ENCODE measurements at places on chromosomes 13 and 19.

- DNase-seq = no peak
Measured at GRCh38 chr13:76638882-76639281, 247.3 kb downstream of the KCTD12 start.

- DNase-seq = no peak
Measured at GRCh38 chr13:101516262-101516661, 63.8 kb downstream of the ITGBL1 start.

DNA sequence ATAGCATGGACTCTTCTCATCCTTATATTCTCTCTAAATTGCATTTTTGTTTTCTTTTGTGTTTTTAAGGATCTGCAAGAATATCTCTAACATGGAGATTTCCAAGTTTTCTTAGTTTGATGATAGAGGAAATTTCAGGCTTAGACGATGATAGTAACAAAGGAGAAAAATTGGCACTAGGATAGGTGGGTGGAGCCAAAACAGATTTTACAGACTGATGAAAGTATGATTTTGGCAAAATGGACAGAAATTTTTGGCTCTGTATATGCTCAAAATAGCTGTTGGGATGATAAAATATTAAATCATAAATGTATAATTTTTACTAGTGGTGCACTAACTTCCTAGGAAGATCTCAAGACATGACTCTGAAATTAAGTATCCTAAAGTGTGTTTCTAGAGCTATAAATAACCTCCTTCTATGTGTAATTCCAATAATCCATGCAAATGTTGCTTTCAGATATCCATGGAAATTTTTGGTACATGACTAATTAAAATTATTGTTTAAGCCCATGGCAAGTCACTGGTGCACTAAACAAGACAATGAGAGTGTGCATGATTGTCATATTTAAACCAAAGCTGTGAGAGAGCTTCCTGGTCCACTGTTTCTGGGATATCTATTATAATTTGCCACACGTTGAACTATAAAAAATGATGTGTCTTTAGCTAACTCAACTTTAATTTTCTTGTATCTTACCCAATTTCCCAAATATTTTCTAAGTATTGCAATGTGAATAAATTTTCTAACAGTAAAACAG is 55.8 kb upstream of the NBEA start:
- no peak for DNase-seq

- no peak for DNase-seq
Measured at GRCh38 chr13:74336546-74336945, 202.3 kb upstream of the KLF12 start.

- no peak for DNase-seq
Measured at GRCh38 chr19:54465426-54466109, 2.0 kb upstream of the LENG9 start.

DNA sequence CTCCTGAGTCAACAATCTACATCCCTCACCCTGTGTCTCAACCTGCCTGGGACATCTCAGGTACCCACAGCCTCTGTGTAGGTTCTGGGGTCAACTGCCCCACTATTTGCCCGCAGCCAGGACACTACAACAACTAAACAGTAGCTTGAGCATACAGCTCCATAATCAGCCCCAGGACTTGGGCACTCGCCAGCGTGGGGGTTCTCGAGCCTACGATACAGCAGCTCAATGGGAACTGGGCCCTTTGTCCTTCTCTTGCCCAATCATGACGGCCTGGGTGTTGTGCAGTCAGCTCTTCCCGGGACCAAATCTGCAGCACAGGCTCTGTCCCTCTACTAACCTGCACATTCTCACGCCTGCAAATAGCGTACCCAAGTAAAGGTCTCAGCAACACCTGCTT is 1.3 kb downstream of the ZNF180 start:
- DNase-seq = no peak

DNA sequence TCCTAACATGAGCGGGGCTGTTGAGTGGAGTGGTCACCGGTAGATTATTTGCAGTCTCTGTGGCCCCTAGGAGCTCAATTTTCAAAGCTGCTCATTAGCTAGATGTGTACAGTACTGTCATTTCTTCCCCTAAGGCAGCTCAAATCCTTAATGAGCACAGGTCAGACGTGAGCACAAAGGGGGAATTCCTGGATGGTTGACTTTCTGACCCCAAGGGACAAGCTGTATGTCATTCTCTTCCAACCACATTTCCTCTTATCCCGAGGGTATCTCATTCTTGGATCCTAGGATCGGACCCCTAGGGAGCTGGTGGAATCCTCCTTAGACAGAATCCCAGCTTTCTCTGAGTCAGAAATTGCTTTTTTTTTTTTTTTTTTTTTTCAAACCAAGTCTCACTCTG is 5.7 kb upstream of the OR7G3 start:
- DNase-seq = no peak

- DNase-seq = no peak
Measured at GRCh38 chr13:95533545-95534160, 18.9 kb upstream of the CLDN10 start.

- DNase-seq = no peak
Measured at GRCh38 chr13:44058624-44059215, 179.0 kb downstream of the LACC1 start.

- no peak for DNase-seq
Measured at GRCh38 chr13:34011552-34012085, 193.7 kb downstream of the RFC3 start.

GRCh38 chr19:50861010-50861409 is 6.3 kb downstream of the KLK3 start:
- DNase-seq = no peak

- no peak for DNase-seq
Measured at GRCh38 chr13:113145496-113145895, 13.0 kb upstream of the PROZ start.

GRCh38 chr13:27500806-27501534 is 50.6 kb upstream of the MTIF3 start:
- no peak for DNase-seq

DNA sequence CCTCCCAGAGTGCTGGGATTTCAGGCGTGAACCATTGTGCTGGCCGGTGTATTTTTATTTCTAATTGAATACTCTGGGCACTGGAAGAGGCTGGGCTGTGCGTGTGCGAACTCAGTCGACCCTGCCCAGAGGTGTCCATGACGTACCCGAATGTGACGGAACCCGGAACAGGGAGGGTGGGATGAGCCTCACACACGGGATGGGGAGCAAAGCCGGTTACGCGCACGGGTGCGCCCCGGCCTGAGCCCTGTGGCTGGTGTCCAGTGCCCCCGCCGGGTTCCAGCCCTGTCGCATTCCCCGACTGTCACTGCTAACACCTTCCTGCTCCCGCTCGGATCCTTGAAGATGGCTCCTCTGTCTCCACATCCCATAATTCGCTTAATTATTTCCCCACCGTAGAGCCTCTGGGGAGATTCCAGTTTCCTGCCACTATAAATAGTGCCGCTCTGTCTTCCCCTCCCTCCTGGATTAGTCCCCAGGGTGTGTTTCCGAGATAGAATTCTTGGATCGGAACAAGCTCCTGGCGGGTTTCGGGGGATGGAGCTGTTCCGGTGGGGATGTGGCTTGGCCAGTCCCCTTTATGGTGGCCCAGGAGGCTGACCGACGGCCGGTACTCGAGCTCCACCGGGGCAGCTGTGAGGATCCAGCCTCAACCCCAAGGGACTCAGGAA is 22.0 kb downstream of the SBNO2 start:
- no peak for DNase-seq

DNA sequence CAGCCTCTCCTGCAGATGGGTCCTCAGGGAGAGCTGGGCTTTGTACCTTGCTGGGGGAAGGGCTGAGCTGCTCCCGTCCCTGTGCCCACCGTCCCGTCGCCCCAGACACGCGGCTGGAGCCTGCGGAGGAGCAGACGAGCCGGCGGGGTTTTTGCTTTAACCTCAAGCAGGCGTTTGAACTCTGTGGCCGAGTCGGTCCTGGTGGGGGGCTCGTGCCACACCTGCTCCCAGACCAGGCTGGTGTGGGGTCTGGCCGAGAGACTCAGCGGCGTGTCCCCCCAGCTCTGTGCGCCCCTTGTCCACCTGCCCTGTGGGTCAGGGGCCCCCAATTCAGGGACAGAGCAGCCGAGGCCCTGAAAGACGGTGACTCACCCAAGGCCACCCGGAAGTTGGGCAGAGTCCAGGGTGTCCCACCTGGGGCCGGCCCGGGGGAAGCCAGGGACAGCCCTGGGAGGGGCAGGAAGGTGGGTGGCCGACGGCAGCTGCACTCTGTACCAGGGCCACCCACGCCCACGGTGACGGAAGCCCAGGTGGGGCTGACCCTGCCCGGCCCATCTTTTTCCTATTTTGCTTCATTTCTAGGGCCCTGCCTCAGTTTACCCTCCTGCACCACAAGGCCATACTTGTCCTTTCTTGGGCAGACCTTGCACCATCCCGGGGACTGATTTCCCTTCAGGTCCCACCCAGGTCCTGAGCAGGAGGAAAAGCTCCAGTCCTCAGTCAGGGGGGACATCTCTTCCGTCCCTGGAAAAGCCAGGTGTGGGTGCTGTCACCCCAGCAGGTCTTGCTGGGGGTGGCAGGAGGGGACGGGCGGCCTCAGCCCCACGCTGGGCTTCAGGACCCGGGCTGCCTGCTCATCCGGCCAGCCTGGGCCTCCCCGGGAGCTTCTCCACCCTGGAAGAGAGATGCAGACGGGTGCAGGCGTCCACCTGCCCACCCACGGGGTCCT is 5.3 kb downstream of the EFNA2 start:
- DNase-seq = no peak

- peak; percentile 84 for DNase-seq
Measured at GRCh38 chr19:34926685-34927375, at the start of gene ZNF30. Gene ZNF30 (plus strand): TSS chr19:34926903. CDS start chr19:34929948, 3,045 bp downstream.

DNA sequence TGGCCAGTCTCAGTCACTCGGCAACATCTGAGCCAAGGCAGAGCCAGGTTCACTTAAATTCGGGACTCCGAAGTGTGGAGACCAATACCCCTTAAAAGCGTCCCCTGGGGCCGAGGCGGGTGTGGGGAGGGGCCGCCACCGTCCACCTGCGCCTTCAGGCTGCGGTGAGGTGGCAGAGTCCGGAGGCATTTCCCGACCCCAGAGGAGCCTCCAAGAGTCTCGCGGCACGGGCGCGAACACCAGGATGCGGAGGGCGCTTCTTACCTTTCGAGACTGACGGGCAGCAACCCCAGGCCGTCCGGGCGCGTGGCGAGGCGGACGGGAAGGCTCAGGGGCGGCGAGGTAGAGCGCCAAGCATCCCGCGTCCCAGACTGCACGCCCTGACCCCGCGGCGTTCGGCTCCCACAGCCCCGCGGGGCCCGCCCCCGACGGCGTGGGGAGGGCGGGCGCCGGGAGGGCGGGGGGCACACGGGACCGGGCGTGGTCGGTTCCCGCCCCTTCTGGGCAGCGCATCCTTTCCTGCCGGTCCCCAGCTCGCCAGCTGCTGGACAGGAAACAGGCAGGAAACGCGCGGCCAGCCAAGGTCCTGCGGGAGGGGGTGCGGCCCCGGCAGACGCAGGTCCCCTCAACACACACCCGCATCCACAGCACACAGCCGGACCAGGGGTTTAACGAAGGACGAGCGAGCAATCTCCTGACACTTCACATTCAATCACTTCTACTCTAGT is at the start of gene THSD1:
TSS of gene THSD1 (minus strand) at position 406 of the 728 bp plus-strand sequence. CDS start 3,572 bp downstream, outside the sequence.
- no peak for DNase-seq

DNA sequence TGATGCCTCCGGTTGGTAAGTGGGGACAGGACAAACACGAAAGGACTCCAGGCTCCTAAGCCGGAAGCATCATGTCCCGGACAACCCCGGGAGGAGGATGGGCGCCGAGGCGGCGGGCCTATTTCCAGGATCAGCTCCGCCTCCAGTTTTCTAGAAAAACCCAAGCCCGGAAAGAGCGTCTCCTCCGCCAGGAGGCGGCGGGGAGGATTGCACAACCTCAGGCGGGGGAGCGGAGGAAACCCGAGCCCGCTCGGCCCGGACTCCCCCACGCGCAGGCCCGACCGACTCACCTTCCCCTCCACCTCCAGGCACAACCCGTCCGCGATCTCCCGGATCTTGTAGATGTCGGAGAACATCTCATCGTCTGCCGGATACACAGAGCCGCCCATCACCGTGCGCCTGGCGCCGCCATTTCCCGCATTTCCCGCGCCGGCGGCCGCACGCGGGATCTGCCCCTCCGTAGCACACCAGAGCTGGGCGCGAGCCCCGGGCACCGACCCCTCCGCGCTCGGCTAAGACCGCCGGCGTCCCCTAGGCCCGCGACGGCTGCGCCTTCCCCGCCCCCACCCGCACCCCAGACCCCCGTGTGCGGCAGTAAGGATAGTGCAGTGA is 455 bp downstream of the TPT1 start:
- DNase-seq = peak; percentile 84

DNA sequence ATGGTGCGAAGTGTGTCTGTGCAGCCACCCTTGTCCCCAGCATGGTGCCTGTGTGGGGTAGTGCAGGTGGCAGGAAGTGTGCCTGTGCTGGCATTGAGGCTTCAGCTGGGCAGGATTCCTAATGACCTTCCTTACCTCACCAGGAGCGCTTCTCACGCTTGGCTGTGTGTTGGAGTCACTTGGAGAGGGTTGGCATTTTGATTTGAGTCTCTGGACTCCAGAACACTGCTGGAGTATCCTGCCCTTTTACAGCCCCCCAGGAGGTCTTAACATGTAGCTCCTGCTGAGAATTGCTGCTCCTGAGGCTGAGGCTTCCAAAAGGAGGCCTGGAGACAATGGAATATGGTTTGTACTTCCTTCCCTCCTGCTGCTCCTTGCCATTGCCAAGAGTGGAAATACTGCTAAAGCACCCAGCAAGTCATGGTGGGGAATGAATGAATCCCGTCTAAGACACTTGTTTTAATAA is 87.1 kb downstream of the ARHGEF7 start:
- DNase-seq = no peak

GRCh38 chr13:113852536-113853517 is 11.0 kb downstream of the GAS6 start:
- DNase-seq = no peak

GRCh38 chr13:98650396-98651107 is 73.6 kb upstream of the STK24 start:
- DNase-seq = no peak

All from right renal pelvis (tissue), 4 donors.